Natural killer cell treated with Interleukin-12 subunit alpha and Interleukin-12 subunit beta and Interleukin-15 and Interleukin-18, amount 100 ng/mL, for 72 hours (primary cell): ENCODE measurements at places on chromosomes 4 and X.
A peak's percentile ranks its signal among the peaks of the same experiment; 100 is the strongest.

DNA sequence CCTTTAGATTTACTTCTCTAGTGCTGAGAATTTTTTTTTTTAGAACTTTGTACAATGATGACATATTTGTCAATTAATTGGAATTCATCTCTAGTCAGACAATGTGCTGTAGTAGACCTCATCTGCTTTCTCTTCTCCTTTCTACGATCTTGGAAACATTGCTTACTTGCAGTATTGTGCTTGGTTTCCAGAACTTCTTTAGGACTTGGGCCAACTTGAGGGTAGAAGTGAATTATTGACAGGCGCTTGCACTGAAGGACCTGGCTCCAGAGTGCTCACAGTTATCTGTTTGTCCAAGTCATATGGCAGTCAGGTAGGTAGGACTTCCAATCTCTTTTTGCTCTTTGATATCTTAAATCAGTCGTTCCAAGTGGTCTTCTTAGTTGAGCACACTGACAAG lies 39.6 kb downstream of the FNIP2 start:
- H3K4me3 ChIP-seq = peak overlapping the region; percentile 6
- peaks cover 62% of the 10 kb centered on the region for H3K4me1 ChIP-seq
- DNase-seq = no peak
- no peaks in the 10 kb centered on the region for H3K27me3 ChIP-seq
- no peak overlapping the region for H3K27ac ChIP-seq
- no peaks in the 10 kb centered on the region for H3K36me3 ChIP-seq

DNA sequence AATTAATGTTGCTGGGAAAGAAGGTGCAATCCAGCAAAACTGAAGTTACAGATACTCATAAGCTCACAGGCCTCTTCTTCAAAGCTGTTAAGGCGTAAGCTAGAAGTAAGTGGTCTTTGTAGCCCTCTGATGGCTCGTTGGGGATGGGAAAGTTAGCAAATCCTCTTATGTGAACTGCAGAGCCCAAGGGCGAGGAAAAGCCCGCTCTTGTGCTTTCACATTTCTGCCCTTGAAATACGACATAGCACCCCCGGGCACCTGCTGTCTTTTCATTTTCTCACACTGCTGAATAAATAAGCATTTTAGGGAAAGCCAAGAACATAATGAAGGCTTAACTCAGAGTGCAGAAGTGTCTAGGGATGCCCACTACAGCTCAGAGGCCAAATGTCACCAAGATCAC lies 73.1 kb upstream of the SORBS2 start:
- H3K4me1 ChIP-seq = no peaks in the 10 kb centered on the region
- H3K36me3 ChIP-seq = peaks cover 6% of the 10 kb centered on the region
- H3K4me3 ChIP-seq = no peak overlapping the region
- H3K27ac ChIP-seq = no peak overlapping the region
- H3K27me3 ChIP-seq = peaks cover 2% of the 10 kb centered on the region

DNA sequence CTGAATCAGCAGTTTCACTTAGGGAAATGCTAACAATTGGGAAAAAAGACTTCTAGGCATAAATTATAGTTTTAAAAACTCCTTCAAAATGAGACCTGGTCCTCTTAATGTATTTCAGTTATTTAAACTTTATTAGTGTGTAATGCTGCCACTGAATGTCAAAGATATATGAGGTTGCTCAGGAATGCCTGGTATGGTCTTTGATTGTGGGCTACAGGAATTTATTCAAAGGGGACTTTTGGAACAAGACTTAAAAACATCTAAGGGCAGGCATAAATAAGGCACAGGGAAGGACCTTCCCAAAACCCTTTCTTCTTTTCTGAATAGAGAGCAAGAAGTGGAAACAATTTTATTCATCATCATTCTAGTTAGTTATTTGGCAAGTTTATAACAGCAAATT lies 439.1 kb downstream of the TLL1 start:
- no peaks in the 10 kb centered on the region for H3K4me1 ChIP-seq
- no peak for DNase-seq
- no peak overlapping the region for H3K27ac ChIP-seq
- H3K27me3 ChIP-seq = no peaks in the 10 kb centered on the region
- no peak overlapping the region for H3K4me3 ChIP-seq

DNA sequence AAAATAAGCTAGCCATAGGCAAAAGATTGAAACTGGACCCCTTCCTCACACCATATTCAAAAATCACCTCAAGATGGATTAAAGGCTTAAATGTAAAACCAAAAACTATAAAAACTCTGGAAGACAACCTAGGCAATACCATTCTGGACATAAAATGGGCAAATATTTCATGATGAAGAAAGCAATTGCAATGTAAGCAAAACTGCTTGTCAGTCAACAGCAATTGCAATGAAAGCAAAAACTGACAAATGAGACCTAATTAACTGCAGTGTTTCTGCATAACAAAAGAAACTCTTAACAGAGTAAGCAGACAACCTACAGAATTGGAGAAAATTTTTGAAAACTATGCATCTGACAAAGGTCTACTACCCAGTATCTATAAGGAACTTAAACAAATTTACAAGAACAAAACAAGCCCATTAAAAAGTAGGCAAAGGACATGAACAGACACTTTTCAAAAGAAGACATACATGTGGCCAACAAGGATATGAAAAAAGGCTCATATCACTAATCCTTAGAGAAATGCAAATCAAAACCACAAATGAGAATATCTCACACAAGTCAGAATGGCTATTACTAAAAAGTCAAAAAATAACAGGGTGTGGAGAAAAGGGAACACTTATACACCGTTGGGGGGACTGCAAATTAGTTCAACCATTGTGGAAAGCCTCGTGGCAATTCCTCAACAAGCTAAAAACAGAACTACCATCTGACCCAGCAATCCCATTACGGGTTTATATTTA lies 46.7 kb downstream of the CFAP299 start:
- DNase-seq = no peak
- H3K36me3 ChIP-seq = no peaks in the 10 kb centered on the region
- H3K27me3 ChIP-seq = no peaks in the 10 kb centered on the region
- H3K4me1 ChIP-seq = no peaks in the 10 kb centered on the region
- H3K27ac ChIP-seq = no peak overlapping the region
- no peak overlapping the region for H3K4me3 ChIP-seq

DNA sequence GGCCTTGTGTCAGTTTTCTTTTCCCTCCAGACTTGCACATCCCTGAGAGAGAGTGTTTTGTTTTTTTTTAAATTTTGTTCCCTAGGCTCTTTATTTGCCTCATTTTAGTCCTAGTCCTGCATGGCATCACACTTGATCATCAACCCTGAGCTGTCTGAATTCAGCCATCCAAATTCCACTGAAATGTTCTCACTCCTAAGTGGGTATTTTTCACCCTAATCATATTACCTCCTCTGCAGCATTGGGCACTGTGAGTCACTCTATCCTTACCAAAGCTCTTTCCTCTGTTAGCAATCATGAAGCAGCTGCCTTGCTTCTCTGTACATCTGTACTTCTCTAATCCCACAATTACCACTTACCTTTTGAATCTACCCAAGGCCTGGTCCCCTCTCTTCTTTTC lies 356.6 kb upstream of the MAGEB2 start:
- H3K4me3 ChIP-seq = no peak overlapping the region
- H3K27ac ChIP-seq = no peak overlapping the region
- H3K36me3 ChIP-seq = no peaks in the 10 kb centered on the region
- H3K4me1 ChIP-seq = no peaks in the 10 kb centered on the region

DNA sequence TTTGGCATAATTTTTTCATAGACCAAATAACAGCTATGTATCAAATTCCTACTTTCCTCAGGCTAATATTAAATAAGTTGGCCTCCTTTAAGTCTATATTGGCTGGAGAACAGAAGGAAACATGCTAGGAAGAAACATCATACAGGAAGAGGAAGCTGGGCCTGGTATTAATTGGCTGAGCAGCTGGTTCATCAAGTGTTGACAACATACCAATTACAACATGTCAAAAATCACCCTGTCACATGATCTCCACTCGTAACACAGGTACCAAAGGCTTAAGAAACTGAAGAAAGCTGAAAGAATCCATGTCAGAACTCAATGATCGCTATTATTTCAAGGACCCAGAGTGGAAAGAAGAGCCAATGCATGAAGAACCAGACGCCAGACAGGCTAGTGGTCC lies 10.5 kb downstream of the WDFY3 start:
- no peak for DNase-seq
- H3K4me1 ChIP-seq = no peaks in the 10 kb centered on the region
- H3K27me3 ChIP-seq = no peaks in the 10 kb centered on the region
